ENCODE measurements at places on chromosomes 2 and 18. TPM values are rescaled to one million over a fixed set of nuclear protein-coding genes. Genes with fewer than 3 reads are reported as not detected.

GRCh38 chr2:31140151-31140550 is 1.9 kb upstream of the GALNT14 start:
- no peak for DNase-seq

The CD8B2 gene
- total RNA-seq = not detected

DNA sequence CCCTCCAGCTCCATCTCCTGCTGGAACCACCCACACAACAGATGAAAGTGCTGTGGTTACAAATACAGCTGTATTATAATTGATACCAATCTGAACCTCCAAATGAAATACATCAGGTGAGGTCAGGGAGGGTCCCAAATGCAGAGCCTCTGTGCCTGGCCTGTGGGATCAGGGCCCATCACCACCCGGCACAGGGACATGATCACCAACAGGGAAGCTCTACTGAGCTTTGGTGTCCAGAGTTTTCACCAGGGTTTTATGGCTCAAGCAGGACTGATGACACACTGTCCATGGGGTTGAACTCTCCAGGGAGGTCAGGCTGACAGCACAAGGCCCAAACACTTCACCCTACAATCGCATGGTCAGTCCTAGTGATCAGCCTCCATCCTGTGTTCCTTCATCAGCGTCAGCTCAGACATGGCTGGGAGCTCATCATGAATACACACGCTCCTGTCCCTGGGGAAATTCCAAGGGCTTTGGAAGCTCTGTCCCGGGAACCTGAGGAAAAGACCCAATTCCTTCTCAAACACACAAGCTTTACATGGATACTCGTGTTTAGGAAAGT is 3.9 kb upstream of the PXDN start:
- peak; percentile 73 for DNase-seq

The BCL11A gene
- 0.43 TPM for total RNA-seq

DNA sequence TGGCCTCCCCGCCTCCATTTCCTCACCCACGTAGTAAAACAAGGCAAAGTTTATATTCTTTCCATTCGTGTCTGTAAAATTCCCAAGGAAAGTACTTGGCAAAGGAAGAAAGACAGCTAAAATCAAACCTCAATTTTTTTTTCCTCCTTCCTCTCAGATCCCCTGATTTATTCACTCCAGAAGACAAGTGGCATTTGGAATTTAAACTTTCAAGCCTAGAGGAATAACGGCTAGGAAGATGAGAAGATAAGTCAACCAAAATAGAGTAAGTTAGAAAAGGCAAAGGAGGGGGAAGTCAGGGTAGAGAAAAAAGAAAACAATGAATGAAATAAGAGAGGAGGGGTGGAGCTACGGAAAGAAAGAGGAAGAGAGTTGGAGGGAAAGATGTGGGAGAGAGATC is 198.9 kb upstream of the PIK3C3 start:
- DNase-seq = peak; percentile 16

DNA sequence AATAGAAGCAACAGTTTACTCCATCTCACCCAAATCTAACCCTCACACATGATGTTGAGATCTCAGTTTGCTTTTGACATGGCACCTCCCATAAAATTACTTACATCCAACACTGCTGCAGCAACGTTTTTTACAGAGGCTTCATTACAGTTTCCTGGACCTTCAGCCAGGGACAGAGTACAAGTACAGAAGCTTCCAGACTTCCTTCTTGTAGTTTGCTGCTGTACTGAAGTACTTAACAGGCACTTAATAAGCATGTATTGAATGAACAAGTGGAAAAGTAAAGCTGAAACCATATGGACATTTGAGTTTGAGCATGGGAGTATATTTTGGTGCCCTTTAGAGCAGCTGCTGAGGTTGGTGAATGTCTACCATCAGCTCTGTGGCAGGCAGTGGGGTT is 514.2 kb downstream of the PTPRM start:
- no peak for DNase-seq

The IL36G gene
- total RNA-seq = not detected

- DNase-seq = no peak
Measured at GRCh38 chr2:128467321-128467969, 148.8 kb upstream of the HS6ST1 start.

- no peak for DNase-seq
Measured at GRCh38 chr2:28153851-28154250, 238.8 kb upstream of the FOSL2 start.

The TBR1 gene
- total RNA-seq = under 0.01 TPM

DNA sequence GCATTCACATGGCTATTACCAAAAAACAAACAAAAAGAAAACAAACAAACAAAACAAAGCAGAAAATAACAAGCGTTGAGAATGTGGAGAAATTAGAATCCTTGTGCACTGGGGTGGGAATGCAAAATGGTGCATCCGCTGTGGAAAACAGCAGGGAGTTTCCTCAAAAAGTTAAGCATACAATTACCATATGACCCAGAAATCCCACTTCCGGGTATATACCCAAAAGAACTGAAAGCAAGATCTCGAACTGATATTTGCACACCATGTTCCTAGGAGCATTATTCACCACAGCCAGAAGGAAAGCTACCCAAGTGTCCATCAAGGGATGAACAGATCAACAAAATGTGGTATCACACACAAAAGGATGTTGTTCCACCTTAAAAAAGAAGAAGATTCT is 17.9 kb upstream of the TEX51 start:
- no peak for DNase-seq

DNA sequence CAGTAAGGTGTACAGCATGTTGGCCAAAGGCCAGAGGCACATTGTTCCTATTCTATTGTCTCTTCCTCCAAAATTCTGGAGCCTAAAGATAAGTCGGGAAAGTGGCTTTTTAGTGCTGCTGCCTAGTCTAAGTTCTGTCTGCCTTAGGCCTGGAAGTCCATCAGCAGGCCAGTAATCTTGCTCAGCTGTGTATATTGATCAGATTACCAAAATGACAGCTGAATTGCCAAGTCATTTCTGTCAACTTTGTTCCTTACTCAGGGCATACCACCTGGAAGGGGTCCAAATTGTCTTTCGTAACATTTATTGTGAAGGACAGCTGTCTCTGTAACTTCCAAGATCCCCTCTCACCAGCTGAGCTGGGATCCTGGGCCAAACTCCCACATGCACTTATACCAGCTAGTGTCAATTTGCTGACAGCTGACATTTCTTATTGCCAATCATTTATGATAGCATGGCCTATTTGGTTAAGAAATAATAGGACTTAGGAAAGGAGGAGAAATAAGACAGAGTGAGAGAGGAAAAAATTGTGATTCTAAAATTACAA is 116.8 kb upstream of the FSHR start:
- no peak for DNase-seq

DNA sequence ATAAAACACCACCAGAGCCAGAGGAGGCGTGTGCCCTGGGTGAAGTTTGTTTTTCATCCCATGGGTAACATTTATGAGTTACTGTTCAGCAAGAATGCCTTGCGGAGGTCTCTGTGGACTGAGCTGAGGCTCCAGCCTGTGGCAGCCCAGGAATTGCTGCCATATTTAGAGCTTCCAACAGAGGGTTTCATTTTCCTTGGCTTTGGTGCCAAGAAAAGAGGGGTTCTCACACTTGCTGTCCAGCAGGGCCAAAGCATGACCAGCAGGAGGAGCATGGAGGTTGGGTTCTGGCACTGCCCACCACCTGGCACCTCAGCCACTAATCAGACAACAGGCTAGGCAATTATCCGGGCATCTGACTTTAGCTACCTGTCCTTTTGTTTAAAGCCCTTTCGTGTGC is 36.7 kb downstream of the EPAS1 start:
- DNase-seq = peak; percentile 54

The DHRS9 gene
- not detected for total RNA-seq

The PIEZO2 gene
- total RNA-seq = 1.7 TPM

- no peak for DNase-seq
Measured at GRCh38 chr2:44596537-44597320, 235.0 kb downstream of the CAMKMT start.

DNA sequence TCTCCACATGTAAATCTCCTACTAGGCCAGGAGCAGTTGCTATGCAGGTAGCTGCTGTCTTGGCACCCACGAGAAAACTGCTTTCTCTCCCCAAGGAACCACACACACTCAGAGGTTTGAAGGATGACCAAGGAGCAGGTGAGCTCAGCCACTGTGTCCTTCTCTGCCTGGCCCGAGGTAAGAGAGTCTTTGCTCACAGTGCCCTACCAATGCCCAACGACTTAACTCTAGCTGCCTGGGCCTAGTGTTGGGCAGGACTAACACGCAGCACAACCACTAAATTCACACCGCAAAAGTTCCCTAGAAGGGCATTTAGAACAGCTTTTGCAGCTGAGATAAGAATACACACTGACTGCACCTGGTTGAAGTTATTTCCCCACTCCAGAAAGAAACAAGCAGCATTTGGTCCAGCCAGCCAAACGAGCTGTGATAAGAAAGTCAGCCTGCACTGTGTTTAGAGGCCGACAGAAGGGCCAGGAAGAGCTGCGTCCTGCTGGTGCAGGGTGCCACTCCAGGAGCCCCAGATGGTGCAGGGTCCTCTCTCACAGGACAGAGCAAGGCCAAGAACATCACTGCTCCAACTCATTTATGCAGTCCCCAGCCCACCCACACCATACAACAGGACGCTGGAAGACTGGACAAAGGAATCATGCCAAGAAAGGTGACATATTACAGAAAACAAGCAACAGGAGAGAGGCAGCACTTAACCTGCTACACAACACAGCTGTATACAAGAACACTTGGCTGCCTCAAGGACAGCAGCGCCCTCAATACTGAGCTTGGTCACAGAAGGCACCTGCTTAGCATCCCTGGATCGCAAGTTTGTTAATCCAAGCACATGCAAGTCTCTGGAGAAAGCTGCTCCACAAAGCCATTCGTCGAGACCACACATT is 12.5 kb downstream of the HDLBP start:
- DNase-seq = no peak

DNA sequence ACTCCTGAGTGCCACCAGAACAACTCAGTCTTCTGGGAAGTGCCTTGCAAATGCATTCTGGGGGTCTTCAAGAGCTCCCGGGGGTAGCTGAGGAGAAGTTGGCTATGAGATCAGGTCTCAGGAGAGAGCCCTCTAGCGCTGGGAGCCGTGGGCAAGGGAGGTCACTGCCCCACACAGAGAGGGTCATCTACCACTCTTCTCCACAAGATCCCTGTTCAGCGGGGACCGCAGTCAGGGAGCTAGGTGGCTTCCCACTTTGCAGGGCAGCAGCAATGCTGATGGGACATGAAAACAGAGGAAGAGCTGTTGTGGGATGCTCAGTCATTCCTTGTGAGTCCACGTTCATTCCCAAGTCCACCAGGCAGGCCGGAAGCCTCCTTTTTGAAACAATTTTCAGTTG is 66.6 kb downstream of the ACKR3 start:
- no peak for DNase-seq

The RUFY4 gene
- not detected for total RNA-seq

GRCh38 chr2:102832789-102833188 is 71.0 kb downstream of the TMEM182 start:
- no peak for DNase-seq

The DSC1 gene
- not detected for total RNA-seq

GRCh38 chr2:13255485-13255884 is 538.7 kb downstream of the TRIB2 start:
- no peak for DNase-seq

DNA sequence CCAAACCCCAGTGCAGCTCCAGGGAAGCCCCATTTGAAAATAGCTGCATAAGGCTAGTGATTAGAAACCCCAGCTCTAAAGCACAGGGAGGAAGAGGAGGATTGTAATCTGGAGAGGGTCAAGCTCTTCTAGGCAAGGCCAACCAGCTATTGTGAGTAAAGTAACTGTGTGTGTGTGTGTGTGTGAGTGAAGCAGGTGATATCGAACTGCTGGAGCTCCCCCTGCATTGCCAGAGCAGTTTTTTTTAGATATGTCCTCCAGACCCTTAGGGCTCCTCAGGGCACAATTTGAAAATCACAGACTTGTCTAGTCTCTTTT is 177.4 kb upstream of the NABP1 start:
- DNase-seq = no peak

The ALKAL2 gene
- not detected for total RNA-seq

The SNORC gene
- total RNA-seq = 0.86 TPM

The RTN4 gene
- 262 TPM for total RNA-seq

The UGT1A3 gene
- not detected for total RNA-seq

DNA sequence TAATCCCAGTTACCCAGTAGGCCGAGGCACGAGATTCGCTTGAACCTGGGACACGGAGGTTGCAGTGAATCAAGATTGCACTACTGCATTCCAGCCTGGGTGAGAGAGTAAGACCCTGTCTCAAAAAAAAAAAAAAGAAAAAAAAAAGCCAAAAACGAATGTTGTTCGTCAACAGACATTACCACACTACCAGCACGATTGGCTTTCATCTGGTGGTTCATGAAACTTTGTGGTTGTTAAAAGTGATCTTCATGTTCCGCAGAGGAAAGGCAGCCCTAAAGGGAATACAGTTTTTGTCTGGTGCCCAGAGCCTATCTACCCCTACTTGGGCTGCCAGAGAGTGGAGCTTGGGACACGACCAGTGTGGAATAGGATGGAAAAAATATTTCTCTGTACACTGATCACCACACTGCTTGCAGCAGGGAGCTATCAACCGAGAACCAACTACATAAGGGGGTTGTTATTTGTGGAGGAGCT is 13.6 kb upstream of the CXCR4 start:
- no peak for DNase-seq

GRCh38 chr2:33320573-33320972 is 155.9 kb upstream of the RASGRP3 start:
- DNase-seq = no peak

- DNase-seq = no peak
Measured at GRCh38 chr2:235784788-235785187, 290.9 kb downstream of the AGAP1 start.

DNA sequence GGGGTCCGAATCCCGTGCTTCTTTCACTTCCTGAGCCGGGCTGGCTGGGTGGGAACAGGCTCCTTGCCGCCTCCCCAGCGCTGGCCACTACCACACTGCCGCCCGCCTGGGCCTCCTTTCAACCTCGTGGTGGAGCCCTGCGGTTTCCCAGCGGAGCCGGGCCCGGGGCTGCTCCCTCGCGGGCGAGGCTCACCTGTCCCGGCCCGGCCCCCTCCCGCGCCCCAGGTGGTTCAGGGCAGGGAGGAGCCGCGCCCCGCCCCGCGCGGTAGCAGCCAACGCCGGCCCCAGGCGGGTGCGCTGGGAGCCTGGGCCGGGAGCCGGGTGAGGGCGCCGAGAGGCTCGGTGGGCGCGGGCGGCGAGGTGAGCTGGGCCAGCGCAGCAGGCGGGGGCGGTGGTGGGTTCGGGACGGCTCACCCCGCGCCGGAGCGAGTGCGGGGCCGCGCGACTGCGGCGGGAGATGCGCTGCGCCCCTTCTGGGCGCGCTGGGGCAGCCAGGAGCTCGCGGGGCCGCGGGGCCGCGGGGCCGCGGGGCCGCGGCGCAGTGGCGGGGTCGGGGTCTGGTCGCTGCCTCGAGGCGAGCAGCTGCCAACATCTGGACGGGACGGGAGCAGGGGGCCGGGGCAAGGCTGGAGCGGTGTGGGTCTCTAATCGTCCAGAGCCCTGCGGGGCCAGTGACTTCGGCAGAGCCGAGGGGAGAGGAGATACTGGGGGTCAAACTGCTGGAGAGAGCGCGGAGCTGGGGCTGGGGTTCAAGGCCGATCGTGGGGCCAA is at the start of gene LYPD6B:
LYPD6B (plus strand) TSS at position 258 of the 771 bp plus-strand sequence. CDS start 92,250 bp downstream, outside the sequence.
- peak; percentile 13 for DNase-seq

GRCh38 chr2:188449561-188449960 is 157.9 kb downstream of the GULP1 start:
- DNase-seq = no peak

The UPP2 gene
- not detected for total RNA-seq
